ENCODE measurements at places on chromosomes 1 and 21. TPM values are rescaled to one million over a fixed set of nuclear protein-coding genes. Genes with fewer than 3 reads are reported as not detected.

Gene KLF17
- not detected for total RNA-seq

Gene HCRTR1
- not detected for total RNA-seq

Gene SLC9C2
- not detected for total RNA-seq

Gene ELF3
- total RNA-seq: not detected

Gene LEFTY1
- total RNA-seq: not detected
